ENCODE measurements at places on chromosomes 11 and 22.

DNA sequence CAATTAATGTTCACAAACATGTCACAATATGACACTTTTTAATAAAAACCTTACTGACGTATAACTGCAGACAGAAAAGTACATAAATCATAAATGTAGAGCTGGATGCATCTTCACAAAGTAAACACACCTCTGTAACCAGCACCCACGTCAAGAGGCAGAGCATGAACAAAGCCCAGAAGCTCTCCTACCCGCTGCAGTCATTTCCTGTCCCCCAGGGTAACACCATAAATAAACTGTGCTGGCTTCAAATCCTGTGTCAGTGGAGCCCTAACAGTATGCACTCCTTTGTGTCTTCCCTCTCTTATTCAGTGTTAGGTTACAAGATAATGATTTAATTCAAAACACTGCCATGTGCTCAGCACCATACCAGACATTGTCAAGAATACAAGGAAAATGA, 5.7 kb downstream of the SYT13 start:
- no peak for DNase-seq

GRCh38 chr22:37379722-37380121, 47.6 kb downstream of the ELFN2 start:
- DNase-seq, result no peak

DNA sequence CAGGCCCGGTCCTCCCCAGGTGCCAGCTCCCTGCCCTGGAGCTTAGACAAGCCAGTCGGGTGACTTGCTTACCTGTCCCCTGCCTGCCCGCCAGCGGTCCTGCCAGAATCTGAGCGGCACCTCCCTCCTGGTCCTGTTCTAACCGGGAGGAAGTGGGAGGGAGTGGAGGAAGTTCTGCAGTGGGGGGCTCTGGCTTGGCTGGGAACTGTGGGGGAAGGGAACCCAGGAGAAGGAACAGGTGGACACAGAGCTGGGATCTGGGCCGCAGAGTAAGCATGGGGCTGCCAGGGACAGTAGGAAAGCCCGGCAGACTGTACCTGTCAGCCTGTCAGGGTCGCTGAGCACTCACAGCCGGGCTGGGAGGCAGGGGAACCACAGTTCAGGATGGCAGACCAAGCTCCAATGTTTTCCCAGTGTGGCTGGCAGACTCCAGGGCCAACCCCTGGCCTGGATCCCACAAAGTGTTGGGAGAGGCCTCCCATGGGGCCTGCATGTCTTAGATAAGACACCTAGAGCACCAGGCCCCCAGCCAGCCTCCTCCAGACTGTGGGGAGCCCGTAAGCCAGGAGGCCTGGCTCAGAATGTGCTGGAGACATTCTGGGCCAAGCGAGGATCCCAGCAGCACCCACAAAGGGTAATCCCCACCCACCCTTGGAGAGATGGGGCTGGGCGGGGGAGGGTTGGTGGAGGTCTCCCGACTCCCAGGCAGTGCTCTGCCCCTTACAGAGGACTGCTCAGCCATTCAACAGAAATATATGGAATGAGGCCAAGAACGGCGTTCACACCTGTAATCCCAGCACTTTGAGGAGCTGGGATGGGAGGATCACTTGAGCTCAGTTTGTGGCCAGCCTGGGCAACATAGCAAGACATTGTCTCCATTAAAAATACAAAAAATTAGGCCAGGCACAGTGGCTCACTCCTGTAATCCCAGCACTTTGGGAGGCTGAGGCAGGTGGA, 2.3 kb downstream of the CYB5R3 start:
- no peak for DNase-seq

DNA sequence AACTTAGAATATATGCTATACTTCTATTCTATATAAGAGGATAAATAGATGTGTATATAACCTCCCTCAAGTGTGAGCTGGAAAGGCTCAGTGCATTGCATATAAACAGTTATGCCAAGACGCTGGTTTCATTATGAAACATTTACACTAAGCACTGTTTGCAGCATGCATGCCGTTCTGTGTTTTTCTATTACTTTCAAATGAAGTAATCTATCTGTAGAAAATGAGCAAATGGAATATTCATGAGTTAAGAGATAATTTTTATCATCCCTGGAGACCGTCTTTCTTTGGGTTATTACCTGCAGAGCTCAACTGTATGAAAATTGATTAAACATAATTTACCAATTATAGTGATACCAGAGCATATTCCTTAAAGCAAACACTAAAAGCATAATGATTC, 925.7 kb upstream of the CCDC90B start:
- no peak for DNase-seq
